ENCODE measurements at places on chromosomes 11 and 22.
A peak's percentile ranks its signal among the peaks of the same experiment; 100 is the strongest.

- no peak for DNase-seq
Observed at GRCh38 chr22:44307509-44308169, 5.1 kb downstream of the SHISAL1 start.

GRCh38 chr11:118889797-118890196, 6.1 kb downstream of the CXCR5 start:
- DNase-seq = no peak

GRCh38 chr11:44180107-44180506, 84.6 kb downstream of the EXT2 start:
- DNase-seq = no peak

GRCh38 chr11:110092111-110092514, 1.1 kb upstream of the ZC3H12C start:
- DNase-seq = no peak

GRCh38 chr11:9681583-9682372, 17.9 kb downstream of the SWAP70 start:
- no peak for DNase-seq

GRCh38 chr11:111733611-111734088, 32.5 kb downstream of the PPP2R1B start:
- no peak for DNase-seq

- DNase-seq = no peak
Observed at GRCh38 chr11:91563176-91563575, 661.4 kb upstream of the FAT3 start.

GRCh38 chr22:42961810-42962209, 53.1 kb downstream of the PACSIN2 start:
- DNase-seq = peak; percentile 74

DNA sequence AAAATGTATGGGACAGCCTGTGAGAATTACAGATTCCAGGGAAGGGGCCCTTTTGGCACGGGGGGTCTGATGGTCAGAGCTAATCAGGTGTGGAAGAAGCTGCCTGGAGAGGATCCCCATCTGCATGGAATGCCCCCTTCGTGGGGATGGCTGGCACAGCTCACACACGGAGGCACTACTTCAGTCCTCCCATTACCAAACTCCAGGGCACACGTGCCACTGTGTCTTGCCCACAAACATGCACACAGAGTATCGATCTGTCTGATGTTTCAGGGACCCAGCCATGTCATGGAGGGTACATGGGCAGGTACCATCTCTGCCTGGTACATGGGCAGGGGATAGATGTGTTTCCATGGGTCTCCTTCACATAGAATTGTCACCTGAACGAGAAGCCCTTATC, 14.7 kb downstream of the KCNQ1OT1 start:
- no peak for DNase-seq

DNA sequence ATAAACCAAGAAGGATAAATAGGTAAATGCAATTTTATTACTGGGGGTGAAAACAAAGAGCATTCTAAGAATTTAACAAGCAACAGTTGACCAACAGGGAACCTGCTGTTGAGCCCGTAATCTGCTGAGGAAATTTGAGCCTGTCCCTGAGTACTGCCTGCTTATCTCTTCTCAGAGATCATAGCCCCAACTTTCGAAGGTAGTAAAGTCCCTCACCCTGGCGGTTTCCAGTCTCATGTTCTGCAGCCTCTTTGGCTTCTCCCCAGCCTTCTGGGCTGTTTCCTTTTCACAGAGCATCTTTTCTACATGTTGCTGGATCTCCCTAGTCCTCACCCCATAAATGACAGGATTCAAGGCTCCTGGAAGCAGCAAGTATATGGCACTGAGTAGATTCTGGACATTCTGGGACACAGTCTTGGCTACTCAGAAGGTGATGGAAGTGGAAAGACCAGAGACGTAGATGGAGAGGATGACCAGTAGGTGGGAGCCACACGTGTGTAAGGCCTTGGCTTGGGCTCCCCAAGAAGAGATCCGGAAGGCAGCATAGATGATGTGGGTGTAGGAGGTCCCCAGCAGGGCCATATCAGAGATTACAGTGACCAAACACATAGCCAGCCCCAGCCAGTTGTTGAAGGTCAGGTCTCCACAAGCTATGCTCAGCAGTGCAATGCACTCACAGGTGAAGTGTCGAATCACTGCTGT, 51.6 kb downstream of the RRM1 start:
- peak; percentile 36 for DNase-seq

GRCh38 chr22:47601666-47602065, 839.2 kb downstream of the TBC1D22A start:
- DNase-seq = no peak

GRCh38 chr11:10778217-10778970, 27.3 kb downstream of the CTR9 start:
- DNase-seq = no peak

- no peak for DNase-seq
Observed at GRCh38 chr11:57081356-57081755, 92.6 kb downstream of the OR5AK2 start.

GRCh38 chr11:93532806-93533205, 10.4 kb downstream of the SMCO4 start:
- no peak for DNase-seq

DNA sequence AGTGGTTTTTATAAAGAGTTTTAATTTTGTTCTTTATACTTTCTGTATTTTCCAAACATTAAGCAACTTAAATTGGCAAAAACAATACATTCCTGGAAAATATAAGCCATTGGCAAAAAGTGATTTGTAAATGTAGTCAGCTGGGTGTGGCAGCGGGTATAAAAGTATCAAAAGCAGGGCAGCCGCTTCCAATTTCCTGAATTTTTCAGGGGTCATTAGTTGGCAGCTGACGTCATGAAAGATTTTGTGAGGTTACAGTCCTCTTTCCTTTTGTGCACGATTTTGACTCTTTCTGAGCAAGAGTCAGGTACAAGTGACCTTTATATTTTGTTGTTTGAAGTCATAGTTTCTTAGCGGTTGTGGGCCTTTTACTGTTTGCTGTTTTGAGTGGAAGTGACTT, at the start of gene OOSP3:
TSS of gene OOSP3 (plus strand) at position 208 of the 400 bp plus-strand sequence. CDS start at position 235, 27 bp downstream.
- DNase-seq = no peak

- peak; percentile 93 for DNase-seq
Observed at GRCh38 chr11:844693-845644, 2.3 kb downstream of the TSPAN4 start.

DNA sequence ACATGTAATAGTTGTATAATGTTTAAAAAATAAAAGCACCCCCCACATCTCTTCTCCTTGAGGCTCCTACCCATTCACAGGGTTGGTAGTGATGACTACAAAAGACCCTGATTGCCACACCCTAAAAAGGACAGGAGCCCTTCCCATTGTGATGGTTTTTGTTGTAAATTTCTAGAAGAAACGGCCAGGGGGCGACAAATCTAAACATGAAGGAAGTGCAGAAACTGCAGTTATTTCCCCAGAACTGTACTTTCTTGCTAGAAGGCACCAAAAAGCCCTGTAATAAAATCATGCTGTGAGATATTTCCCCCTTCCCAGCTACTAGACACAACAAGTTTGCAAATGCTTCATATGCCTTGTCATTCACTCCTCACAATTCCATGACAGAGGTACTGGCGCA, 10.8 kb downstream of the PRR5L start:
- DNase-seq = peak; percentile 33

DNA sequence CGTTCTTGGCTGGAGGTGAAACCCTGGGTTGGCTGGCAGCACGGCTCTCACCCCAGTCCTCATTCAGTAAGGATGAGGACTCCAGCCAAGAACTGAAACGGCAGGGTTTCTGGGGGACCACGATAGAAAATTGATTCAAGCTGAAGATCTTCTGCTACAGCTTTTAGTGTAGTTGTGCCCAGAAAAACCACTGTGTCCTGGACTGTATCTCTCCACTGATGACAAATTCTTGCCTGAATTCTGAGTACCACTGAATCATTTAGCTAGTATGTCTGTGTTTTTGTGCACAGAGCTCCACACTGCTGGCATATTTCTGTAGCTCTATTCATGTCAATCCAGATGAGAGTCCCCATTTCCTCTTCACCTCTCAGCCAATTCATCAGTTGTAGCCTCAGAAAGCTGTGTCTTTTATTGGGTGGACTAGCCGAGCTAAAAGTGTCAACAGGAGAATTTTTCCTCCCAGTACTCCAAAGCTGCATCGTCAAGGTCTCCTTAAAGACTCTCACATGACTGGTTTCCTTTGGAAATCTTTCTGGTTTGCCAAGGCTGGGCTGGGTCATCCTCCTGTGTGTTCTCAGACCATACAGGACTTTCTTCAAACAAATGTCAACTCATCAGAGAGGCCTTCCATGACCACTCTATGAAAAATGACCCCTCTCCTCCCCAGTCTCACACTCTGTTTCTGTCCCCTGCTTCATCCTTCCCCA, 144.6 kb downstream of the LDLRAD3 start:
- no peak for DNase-seq

DNA sequence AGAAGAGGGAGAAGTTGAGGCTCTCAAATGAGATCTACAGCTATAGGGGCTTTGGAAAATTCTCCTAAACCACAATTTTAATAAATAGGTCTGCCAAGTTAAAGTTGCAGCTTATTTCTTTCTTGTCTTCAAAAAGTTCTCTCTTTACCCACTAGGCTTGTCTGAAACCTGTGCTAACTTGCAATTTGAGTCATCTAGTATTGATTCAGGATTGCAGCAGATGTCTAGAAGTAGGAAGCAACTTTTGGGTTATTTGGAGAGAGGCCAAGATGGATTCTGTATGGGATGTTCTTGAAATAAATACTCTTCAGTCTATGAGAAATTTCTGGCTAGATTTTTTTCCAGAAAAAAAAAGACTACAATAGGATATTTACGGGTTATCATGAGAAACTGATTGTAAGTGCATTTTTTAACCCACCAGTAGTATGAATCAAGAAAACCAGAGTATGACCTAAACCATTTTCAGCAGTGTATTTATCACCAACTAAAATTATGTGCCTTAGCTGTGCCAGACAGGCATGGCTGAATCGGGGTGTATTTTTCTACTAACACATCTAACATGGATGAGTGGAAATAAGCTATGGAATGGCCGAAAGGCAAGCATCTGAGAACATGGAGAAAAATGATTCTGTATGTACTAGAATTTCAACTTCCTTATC, 4.9 kb upstream of the RAB38 start:
- no peak for DNase-seq

DNA sequence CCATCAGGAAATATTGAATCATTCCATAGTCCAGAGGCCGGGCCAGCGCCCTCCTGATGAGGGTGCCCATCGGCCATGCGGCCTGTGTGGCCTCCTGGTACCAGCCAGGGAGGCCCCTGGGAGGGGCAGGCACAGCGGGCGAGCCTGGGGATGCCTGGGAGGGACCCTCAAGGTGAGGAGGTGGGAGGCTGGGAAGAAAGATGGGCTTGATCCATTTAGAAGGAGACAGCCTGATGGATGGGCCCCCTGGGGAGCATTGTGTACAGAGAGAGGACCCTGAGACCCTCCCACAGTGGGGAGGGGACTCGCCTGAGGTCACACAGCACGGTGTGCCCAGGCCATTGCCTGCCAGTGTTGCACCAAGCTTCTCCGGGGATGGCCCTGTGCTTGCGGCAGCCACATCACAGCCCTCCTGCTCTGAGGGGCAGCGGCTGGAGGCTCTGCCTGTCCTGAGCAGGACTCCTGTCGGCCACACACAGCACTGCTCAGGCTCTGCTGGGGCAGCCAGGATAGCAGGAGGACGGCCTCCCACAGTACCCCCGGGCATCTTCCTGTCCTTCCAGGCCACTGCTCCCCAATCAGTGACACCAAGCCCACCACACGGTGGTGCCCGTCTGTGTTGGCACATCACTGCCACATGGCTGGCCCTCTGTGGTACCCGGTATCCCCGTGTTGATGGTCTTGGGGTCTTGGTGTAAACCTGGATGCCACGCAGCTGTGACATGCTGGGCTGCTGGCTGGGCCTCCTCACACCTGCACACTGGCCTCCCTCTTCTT, 290.0 kb downstream of the TBC1D22A start:
- DNase-seq = no peak

- no peak for DNase-seq
Observed at GRCh38 chr11:117417856-117418255, 90.2 kb downstream of the CEP164 start.

DNA sequence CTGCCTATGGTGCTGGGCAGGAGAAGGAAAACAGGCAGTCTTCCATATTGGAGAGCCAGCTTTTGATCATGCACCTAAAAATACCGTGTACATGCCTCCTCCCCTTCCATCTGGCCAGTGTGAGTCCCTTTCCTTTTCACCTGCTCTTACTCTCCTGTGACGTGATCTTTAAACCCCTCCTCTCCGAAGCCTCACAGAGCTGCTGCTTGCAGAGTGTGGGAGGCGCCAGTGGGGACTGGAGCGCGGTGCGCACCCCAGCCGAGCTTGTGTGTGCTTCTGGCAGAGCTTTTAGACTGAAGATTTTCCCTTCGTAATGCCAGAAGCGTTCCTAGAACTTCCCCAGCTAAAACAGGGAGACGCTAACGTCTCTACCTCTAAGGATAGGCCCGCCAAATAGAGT, 29.8 kb downstream of the MUC6 start:
- no peak for DNase-seq

DNA sequence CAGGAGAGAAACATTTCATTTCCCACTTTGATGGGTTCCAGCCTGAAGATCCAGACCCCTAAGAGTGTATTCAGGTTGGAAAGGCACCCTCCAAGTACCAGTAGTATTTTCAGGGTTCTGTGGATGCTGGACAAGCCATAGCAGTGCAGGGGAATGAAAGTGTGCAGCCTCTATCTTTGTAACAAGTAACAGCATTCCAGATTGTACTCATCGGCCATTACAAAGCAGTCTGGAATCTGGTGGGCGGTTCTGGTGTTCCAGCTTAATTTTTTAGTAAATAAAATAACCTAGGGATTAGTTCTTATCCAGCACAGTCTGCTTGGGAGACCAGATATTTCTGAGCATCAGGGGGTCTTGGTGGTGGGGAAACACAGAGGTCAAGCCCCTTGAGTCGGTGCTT, 22.6 kb downstream of the APLNR start:
- no peak for DNase-seq

DNA sequence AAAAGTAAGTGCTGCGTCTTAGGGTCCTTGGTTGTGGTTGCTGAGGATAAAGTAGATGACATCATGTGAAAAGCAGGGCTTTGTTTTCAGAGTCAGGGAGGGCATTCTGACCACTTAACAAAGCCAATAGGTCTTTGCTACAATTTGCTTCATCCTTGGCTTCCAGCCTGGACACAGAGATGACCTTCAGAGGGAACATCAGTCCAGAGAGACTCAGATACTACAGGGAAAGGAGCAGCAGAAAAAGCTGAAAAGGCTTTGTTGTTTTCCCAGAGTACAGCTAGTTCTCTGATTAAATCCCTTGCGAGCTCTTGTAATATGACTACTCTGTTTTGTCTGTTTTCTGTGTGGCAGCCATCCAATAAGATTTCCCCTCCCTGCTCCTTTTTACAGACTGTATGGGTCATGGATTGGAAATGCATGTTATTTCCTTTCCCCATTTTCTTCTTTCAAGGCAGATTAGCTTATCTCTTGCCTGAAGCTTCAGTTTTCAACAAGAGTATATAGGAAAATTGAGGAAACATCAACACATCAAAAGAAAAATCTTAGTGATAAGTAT, 31.9 kb downstream of the ATG13 start:
- DNase-seq = no peak

GRCh38 chr22:29332886-29333496, 17.5 kb upstream of the RASL10A start:
- DNase-seq = no peak

- no peak for DNase-seq
Observed at GRCh38 chr22:27552176-27552575, 249.4 kb downstream of the MN1 start.
